ENCODE measurements at places on chromosomes 4 and X.
A peak's percentile ranks its signal among the peaks of the same experiment; 100 is the strongest.

- DNase-seq, result no peak
Observed at GRCh38 chr4:39846120-39846519, 131.6 kb downstream of the PDS5A start.

- no peak for DNase-seq
Observed at GRCh38 chrX:153827903-153828302, 2.4 kb downstream of the PDZD4 start.

DNA sequence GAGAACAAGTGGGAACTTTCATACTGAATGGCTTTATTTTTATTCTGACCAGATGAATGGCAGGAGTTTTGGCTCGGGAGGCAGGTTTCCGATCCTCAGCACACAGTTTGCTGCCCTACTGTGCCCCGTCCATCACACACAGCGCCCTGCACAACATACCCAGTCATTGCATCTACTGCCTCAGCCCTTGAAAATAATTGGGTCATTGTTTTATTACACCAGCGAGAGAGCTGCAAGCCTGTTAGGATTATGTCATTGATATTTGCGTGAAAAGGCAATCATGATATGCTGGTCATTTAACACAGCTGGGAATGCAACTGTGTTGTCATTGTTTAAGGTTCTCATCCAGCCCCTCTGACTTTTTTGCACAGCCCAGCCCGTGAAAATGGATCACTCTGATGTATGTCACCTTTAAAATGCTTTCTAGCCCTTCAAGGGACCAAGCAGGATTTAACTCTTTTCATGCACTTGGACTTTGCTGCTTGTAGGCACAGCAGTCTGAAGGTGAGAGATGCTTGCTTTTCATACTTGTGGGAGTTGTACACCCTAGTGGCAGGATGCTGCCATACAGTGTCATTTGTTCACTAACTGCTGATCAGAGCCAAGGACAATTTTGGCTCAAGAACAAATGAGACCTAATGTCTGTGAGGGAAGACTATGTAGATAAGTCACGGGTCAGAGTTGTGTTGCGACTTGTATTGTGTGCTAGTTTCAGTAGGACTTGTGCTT is 62.3 kb downstream of the RTL9 start:
- no peak for DNase-seq

DNA sequence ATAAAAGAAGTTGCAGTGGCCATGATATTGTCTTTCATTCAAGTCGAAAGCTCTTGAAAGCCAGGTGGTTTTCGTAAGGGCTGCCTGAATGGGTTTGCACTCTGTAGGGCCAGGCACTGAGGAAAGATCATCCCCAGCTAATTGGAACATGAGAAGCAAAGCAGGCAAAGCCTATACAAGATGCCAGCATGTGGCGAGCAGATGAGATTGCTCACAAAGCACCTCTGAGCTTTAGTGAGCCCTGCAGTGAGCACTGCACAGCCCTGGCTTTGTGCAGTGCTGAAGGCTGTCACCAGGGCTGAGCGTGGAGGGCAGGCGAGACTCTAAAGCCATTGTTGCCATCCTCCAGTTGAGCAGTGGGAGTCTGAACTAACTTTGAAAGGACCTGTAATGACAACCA is 53.8 kb downstream of the HADH start:
- DNase-seq, result no peak

DNA sequence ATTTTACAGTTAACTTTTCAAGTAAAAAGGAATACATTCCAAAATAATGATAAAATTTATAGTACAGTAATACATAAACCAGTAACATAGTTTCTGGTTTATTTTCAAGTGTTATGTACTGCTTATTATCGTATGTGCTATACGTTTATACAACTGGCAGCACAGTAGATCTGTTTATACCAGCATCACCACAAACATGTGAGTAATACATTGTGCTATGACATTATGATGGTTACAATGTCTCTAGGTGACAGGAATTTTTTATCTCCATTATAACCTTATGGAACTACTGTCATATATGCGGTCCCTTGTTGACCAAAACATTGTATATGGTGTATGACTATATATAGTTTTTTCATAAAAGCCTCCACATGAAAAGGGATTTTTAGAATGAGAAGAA is 256.9 kb downstream of the ANKRD50 start:
- DNase-seq, result no peak

- DNase-seq, result no peak
Observed at GRCh38 chr4:177127658-177128057, 182.0 kb upstream of the NEIL3 start.

DNA sequence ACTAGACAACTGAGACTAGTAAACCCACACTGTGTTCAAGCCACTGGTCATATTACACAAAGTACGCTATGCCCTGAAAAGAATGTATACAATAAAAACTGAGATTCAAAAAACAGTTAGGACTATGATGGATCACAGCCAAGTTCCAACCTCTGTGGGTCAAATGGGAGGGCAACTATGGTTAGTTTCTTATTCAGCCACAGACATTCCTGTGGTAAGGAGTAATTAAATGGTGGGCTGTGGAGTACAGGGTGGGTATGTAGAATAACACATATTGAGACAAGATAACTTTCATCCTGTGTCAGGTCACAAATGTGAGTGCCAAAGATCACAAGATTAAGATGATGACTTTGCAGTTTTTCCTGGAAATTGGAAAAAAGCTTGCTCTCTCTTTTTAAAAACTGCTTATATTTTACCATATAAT is 167.2 kb downstream of the NPNT start:
- DNase-seq, result no peak

DNA sequence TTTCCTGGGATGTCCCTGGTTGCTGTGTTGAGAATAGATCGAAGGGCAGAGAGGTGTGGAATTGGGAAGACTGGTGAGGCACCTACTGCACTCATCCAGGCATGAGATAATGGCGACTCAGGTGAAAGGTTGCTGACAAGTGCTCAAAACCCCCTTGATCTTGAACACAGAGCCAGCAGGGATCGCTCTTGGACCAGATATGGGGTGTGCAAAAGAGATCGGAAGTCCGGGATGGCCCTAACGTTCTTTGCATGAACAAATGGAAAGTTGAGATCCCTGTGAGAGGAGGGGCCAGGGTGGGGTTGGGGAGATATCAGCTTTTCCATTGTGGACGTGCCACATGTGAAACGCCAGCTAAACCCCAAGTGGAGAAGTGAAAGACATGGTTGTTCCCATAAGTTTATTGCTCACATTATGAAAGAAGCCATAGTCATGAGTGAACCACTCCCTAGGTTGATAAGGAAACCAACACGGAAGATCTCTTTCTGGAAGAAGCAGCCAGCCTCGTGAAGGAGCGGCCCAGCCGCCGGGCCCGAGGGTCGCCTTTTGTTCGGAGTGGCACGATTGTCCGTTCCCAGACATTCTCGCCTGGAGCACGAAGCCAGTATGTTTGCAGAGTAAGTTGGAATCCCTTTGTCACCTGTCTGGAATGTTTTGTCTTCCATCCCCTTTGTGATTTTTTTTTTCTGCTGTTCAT is 22.6 kb upstream of the CLCN4 start:
- DNase-seq, result no peak

DNA sequence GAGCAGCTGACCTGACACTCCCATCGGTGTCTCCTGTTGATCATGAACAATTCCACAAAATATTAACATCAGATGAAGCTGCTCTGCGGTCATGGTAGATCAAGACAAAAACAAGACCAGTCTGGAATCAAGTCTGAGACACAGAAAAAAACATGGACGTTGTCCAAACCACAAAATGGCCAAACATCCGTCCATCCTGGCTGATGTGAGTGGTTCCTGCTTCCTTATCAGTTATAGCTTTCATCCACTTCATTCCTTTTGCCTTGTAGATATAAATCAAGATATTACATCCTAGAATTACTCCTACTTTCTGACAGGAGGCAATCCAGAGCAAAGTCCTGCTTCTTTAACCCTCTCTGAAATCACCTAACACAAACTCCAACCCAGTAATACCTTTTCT is 28.8 kb upstream of the PCSK1N start:
- DNase-seq, result no peak

DNA sequence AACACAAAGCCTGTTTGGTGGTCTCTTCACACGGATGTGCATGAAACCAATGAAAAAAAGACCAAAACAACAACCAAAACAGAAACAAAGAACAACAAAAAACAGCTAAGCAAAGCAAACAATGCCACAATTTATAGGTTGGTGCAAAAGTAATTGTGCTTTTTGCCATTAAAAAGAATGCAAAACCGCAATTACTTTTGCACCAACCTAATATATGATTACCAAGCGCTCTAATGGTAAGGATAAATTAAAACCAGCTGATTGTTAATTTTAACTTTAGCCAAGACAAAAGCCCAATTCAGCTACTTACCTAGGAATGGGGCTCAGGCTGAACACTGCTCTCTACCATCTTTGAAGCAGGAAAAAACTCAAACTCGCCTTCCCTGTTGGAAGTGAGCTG is 29.4 kb upstream of the TMSB4X start:
- no peak for DNase-seq

DNA sequence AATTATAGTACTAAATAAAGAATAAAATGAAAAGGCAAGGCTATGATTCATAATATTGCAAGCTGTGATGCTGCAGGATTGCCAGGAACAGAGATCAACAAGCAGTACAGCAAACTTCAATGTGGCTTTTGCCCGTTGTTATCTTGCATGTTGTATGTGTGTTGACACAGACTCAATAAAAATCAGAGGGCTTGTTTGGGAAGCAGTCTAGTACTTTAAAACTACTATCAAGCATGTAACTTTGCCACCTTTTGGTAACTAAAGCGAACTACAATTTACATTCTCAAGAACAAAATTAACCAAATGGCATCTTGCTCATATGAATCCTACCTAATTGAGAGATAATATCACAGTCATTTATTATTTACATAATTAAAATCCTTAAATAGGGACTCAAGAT is 79.8 kb upstream of the GPM6A start:
- DNase-seq, result peak; percentile 64

- DNase-seq, result peak; percentile 93
Observed at GRCh38 chr4:139665690-139666529, at the start of gene MGST2. TSS of gene MGST2 (plus strand) at chr4:139665819. CDS start at chr4:139666020, 201 bp downstream.

- DNase-seq, result no peak
Observed at GRCh38 chrX:100830547-100830946, 10.4 kb downstream of the CSTF2 start.

GRCh38 chr4:16078195-16078760 is 5.5 kb downstream of the PROM1 start:
- no peak for DNase-seq

DNA sequence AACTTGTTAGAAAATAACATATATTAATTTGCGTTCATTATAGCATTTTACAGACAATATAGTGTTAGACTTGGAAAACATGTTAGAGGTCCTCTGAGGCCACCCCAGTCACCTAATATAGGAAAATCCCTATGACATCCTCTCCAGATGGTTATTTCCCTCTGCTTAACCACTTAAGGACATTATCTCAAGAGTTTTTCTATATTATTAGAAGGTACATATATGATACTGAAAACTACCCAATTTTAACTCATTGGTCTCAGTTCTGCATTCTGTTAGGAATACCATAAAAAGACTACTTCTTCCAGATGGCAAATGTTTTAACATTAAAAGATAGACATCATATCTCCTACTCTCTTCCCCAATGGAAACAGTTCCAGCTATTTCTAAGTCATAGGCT is 21.4 kb downstream of the PTPN13 start:
- DNase-seq, result no peak

GRCh38 chr4:176641237-176641636 is 151.5 kb downstream of the VEGFC start:
- no peak for DNase-seq

- peak; percentile 5 for DNase-seq
Observed at GRCh38 chr4:23818097-23818885, 71.6 kb downstream of the PPARGC1A start.

DNA sequence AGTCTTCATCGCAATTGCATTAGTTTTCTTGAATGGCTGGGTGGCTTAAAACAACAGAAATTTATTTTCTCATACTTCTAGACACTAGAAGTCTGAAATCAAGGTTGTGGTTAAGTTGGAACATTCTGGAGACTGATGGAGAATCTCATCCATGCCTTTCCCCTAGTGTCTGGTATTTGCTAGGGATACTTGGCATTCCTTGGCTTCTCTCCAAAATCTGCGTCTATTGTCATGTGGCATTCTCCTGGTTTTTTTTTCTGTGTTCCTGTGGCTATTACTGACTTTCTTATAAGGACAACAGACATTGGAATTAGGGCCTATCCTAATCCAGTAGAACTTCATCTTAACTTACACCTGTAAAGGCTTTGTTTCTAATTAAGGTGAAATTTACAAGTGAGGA is 272.8 kb upstream of the EPHA5 start:
- DNase-seq, result no peak

DNA sequence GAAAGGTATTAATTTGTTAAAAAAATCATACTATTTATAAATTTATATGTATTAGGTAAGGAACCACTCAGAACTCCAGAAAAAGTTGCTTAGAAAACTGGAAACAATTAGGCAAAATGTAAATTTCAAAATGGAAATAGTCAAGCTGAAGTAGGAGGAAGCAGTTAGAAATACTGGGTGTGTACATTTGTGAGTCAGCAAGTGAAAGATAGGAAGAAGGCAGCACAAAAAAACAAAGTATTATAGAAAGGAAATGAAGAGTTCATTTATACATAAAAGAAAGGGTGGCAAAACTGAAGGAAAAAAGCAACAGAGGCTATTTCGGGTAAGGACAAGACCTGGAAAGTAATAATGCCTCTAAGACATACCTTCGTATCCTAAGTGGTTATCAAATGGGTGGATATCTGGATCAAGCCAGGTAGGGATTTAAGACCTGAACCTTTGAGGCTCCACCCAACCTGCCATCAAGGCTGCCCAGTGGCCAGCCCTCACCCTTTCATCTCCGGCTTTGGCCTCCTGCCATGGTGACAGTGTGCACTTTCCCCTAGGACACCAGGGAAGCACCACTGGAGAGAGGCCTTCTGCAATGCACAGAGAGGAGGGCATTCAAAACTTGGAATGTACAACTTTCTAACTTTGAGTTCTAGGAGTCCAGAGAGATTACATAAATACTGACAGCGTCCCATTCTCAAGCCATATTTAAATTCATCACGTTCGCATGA is at the start of gene LRRC66:
Gene LRRC66 (minus strand): TSS at position 428 of the 722 bp plus-strand sequence. CDS start 2,750 bp downstream, outside the sequence.
- DNase-seq, result no peak

DNA sequence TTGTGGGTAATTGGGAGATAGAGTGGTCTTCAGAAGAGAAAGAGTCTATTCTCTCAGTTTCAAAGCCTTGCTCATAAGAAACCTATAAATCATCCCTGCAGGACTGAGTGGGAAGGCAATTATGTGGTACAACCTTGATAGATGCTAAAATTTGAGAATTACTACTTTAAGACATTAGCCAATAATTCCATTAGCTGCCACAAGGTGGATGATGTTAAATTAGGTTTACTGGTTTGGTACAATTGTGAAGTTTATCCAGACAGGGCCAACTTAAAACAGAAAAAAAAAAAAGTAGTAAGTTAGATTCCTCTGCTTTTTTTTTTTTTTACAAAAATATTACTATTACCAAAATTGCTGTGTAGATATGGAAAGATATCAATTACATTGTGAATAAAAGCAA is 73.2 kb upstream of the AMOT start:
- DNase-seq, result no peak

- DNase-seq, result no peak
Observed at GRCh38 chrX:27840881-27841280, 33.1 kb downstream of the MAGEB10 start.

- no peak for DNase-seq
Observed at GRCh38 chrX:154488336-154489075, 1.9 kb downstream of the SLC10A3 start.

GRCh38 chr4:25926462-25926861 is 12.4 kb downstream of the SMIM20 start:
- no peak for DNase-seq

Measured in large intestine (tissue), 12 donors.